ENCODE measurements at places on chromosomes 11 and 22. TPM values are rescaled to one million over a fixed set of nuclear protein-coding genes. Genes with fewer than 3 reads are reported as not detected.

- H3K27me3 ChIP-seq = no peaks in the 10 kb centered on the region
- peaks cover 42% of the 10 kb centered on the region for H3K4me1 ChIP-seq
- no peaks in the 10 kb centered on the region for H3K36me3 ChIP-seq
Measured at GRCh38 chr22:45975164-45976161, 1.5 kb downstream of the WNT7B start.

GRCh38 chr22:17870407-17870806 lies 96.1 kb upstream of the BID start:
- no peaks in the 10 kb centered on the region for H3K36me3 ChIP-seq
- no peak overlapping the region for H3K27ac ChIP-seq
- no peaks in the 10 kb centered on the region for H3K27me3 ChIP-seq
- no peak overlapping the region for H3K4me3 ChIP-seq
- no peaks in the 10 kb centered on the region for H3K4me1 ChIP-seq
- DNase-seq = no peak

- peaks cover 37% of the 10 kb centered on the region for H3K4me1 ChIP-seq
- no peaks in the 10 kb centered on the region for H3K27me3 ChIP-seq
- peaks cover under 1% of the 10 kb centered on the region for H3K36me3 ChIP-seq
- no peak for DNase-seq
- H3K27ac ChIP-seq = peak overlapping the region; percentile 80
Measured at GRCh38 chr11:62705413-62705812, 1.8 kb downstream of the BSCL2 start.

GRCh38 chr11:123672568-123672967 lies 18.1 kb upstream of the SCN3B start:
- no peaks in the 10 kb centered on the region for H3K36me3 ChIP-seq
- no peaks in the 10 kb centered on the region for H3K4me1 ChIP-seq
- H3K4me3 ChIP-seq = no peak overlapping the region
- no peak for DNase-seq
- H3K27ac ChIP-seq = no peak overlapping the region

DNA sequence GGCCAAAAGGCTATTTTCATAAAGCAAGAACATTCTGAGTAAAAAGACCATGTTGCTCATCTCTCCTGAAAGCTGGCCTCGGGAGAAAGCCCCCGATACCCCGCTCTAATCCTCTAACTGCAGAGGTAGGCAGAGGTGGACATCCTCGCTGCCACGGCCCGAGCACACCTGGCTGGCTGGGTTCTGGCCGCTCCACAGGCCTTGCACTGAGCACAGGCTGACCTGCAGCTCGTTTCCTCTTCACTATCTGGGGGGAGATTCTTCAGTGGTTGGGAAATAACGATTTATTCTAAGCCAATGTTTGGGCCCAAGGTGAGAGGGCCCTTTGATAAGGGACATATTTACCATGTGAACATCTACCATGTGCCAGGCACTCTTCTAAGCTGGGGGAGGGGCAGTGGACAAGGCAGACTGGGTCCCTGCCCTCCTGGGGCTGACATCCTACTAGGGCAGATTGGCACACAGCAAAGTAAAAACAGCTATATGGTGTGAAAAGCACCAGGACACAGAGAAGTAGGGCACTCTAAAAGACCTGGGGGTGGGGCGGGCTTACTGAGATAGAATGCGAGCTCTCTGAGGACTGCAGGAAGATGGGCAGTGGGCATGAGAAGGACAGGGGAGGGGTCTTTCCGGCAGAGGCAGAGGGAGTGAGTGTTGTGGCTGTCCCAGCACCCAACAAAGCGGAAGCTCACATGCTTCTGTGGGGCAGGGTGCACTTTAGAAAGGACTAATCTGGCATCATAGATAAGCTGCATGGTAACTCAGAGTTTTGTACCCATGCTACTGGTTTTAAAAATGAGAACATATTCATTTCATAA lies 65.5 kb upstream of the ARFGAP3 start:
- no peak for DNase-seq
- H3K27ac ChIP-seq = peak overlapping the region; percentile 68
- peaks cover 73% of the 10 kb centered on the region for H3K4me1 ChIP-seq
- H3K27me3 ChIP-seq = no peaks in the 10 kb centered on the region
- H3K36me3 ChIP-seq = no peaks in the 10 kb centered on the region

Gene C1QTNF5
- 57.2 TPM for total RNA-seq

- peak overlapping the region; percentile 44 for H3K4me3 ChIP-seq
- no peaks in the 10 kb centered on the region for H3K36me3 ChIP-seq
- no peak for DNase-seq
- H3K27ac ChIP-seq = no peak overlapping the region
Measured at GRCh38 chr11:13008061-13008435, 1.1 kb upstream of the RASSF10 start.

Gene NEFH
- total RNA-seq = not detected

Gene SLC22A25
- not detected for total RNA-seq

DNA sequence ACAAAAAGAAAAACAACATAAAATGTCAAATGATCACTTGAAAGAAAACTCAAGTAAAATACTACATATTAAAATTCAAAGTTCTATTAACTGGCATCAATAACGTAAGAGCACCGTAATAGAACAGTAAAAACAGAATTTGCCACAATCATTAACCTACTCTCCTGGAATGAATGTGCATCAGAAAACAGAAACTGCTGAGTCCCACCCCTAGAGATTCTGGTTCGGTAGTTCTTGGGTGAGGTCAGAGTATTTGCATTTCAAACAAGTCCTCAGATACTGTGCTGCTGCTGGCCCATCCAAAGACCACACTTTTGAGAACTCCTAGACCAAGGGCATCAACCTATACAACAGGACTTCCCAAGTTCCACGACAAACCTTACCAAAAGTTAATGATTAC lies 23.5 kb downstream of the PITPNB start:
- H3K4me3 ChIP-seq = no peak overlapping the region
- H3K36me3 ChIP-seq = peaks cover 8% of the 10 kb centered on the region
- no peak for DNase-seq
- no peaks in the 10 kb centered on the region for H3K4me1 ChIP-seq
- H3K27me3 ChIP-seq = no peaks in the 10 kb centered on the region

DNA sequence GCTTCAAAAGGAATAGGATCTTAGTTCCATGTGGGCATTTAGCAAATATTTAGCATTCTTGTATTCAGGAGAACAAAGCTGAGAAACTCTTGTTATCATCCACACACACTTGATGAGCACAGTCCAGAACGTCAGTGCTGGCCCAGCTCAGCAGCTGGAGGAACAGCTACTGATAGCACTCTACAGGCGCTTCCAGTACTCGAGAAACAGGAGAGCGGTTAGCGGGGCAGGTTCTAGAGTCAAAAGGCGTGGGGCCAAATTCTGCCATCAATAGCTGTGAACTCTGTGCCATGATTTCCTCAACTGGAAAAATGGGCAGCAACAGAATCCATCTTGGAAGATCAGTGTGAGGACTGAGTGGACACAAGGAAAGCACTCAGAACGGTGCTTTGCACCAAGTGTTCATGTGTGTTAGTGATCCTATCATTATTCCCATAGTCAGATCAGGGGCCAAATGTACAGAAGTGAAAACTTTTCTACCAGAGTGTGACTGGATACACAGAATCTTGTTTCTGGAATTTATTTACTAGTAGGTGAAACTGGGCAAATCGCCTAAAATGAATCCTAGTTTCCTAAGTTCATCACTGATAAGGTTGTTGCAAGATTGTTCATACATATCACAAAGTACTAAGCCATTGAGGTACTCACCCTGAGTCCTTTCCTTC lies 3.2 kb downstream of the JOSD1 start:
- H3K36me3 ChIP-seq = no peaks in the 10 kb centered on the region
- H3K4me3 ChIP-seq = no peak overlapping the region
- DNase-seq = no peak
- no peaks in the 10 kb centered on the region for H3K27me3 ChIP-seq

Gene LAYN
- total RNA-seq = 10.5 TPM

GRCh38 chr11:34160791-34161190 lies 55.4 kb downstream of the NAT10 start:
- H3K4me1 ChIP-seq = peaks cover 3% of the 10 kb centered on the region
- DNase-seq = no peak
- peaks cover 6% of the 10 kb centered on the region for H3K36me3 ChIP-seq
- H3K27ac ChIP-seq = no peak overlapping the region
- no peaks in the 10 kb centered on the region for H3K27me3 ChIP-seq

GRCh38 chr22:48758881-48759875 lies 1068.5 kb downstream of the BRD1 start:
- H3K27ac ChIP-seq = no peak overlapping the region
- H3K36me3 ChIP-seq = no peaks in the 10 kb centered on the region
- DNase-seq = peak; percentile 50
- H3K4me1 ChIP-seq = no peaks in the 10 kb centered on the region
- H3K27me3 ChIP-seq = no peaks in the 10 kb centered on the region

Gene KLHDC7B
- total RNA-seq = 1.0 TPM

DNA sequence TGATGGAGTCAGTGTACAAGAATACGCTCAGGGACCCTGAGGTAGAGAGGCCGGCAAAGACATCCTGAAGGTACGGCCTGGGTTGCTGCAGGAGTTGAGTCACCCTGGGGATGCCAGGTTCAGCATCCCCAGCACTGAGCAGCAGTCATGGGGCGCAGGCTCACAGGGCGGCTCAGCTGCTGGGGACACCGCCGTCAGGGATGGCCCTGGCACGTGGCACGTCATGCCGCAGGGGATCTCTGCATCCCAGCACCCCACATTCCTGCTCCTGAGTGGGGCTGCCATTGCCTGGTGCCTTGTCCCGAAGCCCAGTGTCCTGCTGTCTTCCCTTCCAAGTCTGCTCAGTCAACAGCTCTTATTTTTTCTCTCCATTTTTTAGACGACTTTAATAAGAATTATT lies 168.7 kb upstream of the NTM start:
- peak; percentile 53 for DNase-seq
- no peak overlapping the region for H3K4me3 ChIP-seq
- no peaks in the 10 kb centered on the region for H3K4me1 ChIP-seq
- H3K27me3 ChIP-seq = no peaks in the 10 kb centered on the region

DNA sequence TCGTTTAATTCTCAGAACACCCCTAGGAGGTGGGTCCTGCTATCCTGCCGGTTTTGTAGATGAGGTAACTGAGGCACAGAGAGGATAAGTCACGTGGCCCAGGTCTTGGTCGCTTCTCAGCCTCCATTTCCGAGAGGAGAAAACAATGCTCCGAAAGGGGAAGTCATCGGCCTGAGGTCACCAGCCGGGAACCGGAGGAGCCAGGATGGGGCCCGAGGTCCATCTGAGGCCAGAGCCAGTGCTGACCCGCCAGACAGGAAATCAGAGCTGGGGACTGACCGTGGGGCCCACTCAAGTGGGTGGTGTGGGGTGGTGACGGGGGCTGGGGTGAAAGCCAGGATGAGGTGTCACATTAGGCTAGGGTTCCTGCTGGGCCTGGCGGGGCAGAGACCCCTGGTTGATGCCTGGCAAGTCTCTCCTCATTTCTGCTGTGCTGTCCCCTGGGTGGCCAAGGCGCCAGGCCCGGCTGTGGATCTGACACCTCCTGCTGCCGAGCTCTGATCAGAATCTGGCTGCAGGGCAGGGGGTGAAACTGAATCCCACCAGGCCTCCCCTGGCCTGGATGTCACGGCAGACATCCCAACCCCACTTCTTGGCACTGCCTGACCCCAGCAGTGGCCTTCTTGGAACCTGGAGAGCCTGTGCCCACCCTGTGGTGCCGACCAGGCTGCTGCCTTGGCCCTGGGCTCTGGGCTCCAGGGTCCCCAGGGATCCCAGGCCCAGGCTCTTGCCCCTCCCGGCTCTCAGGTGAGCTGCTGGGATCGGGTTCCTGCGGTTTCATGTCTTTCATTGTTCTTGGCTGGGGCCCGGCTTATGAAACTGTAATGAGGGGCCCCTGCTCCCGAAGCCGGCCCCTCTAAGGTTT lies 12.0 kb downstream of the TRIOBP start:
- peaks cover 8% of the 10 kb centered on the region for H3K4me1 ChIP-seq
- no peaks in the 10 kb centered on the region for H3K27me3 ChIP-seq
- H3K27ac ChIP-seq = peak overlapping the region; percentile 57
- no peaks in the 10 kb centered on the region for H3K36me3 ChIP-seq

- H3K4me1 ChIP-seq = no peaks in the 10 kb centered on the region
- no peak for DNase-seq
- no peaks in the 10 kb centered on the region for H3K27me3 ChIP-seq
- no peak overlapping the region for H3K27ac ChIP-seq
- no peak overlapping the region for H3K4me3 ChIP-seq
Measured at GRCh38 chr11:103920933-103921332, 115.5 kb upstream of the DDI1 start.

DNA sequence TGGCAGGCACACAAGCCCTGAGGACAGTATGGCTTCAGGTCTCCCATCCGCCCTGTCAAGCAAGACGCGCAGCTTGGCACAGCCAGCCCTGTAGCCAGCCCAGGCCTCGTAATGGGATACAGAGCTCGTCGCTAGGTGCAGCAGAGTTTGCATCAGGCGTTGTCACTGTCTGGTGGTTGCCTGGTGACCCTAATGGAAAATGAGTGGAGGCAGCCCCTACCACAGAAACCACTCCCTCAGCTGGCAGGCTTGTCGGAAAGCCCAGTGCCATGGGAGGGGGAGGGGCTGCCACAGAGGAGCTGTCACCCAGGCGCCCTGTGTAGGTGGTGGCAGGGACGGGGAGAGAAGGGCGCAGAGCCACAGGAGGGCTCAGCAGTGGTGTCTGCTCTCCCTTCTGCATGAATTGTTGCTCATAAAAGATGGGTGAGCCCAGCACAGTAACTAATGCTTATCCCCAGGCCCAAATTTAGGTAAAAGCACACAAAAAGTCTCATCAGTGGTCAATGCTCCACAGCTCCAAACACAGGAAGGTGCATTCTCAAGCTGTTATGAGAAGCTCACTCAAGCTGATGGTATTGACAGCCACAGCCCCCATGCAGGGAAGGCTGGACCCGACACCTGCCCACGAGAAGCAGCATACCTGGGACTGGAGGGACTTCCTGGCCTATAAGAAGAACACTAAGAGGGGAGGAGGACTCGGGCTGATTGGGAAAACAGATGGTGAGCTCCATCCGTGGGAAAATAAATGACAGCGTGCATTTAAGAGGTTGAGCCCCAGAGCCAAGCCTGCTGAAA lies 164.6 kb downstream of the ETS1 start:
- peak; percentile 28 for DNase-seq
- peaks cover 16% of the 10 kb centered on the region for H3K4me1 ChIP-seq
- no peak overlapping the region for H3K27ac ChIP-seq
- H3K27me3 ChIP-seq = no peaks in the 10 kb centered on the region

Gene OR52I2
- total RNA-seq = not detected

DNA sequence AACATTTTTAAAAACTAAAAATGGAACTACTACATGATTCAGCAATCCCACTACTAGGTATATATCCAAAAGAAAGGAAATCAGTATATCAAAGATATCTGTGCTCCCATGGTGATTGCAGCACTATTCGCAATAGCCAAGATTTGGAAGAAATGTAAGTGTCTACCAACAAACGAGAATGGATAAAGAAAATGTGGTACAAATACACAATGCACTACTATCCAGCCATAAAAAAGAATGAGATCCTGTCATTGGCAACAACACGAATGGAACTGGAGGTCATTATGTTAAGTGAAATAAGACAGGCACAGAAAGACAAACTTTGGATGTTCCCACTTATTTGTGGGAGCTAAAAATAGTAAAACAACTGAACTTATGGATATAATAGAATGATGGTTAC lies 575.9 kb upstream of the CCDC90B start:
- no peaks in the 10 kb centered on the region for H3K36me3 ChIP-seq
- no peaks in the 10 kb centered on the region for H3K27me3 ChIP-seq
- DNase-seq = no peak
- H3K4me1 ChIP-seq = no peaks in the 10 kb centered on the region
- H3K4me3 ChIP-seq = no peak overlapping the region

Data from upper lobe of left lung (tissue), 6 donors.